Transverse colon (tissue), 4 donors: ENCODE measurements at places on chromosomes 3 and 15. TPM values are rescaled to one million over a fixed set of nuclear protein-coding genes. Genes with fewer than 3 reads are reported as not detected.

Gene PIERCE2
- total RNA-seq = 14.9 TPM

Gene GPR62
- total RNA-seq = not detected

Gene NDN
- total RNA-seq = 21.4 TPM

- no peak for DNase-seq
These were observed 304.7 kb upstream of the DPPA4 start for GRCh38 chr3:109642025-109642424.

- no peak for DNase-seq
These were observed 252.5 kb downstream of the CDIN1 start for GRCh38 chr15:36831904-36832287.

Gene ITIH3
- total RNA-seq = not detected

- peak; percentile 55 for DNase-seq
These were observed 32.8 kb downstream of the ZNF589 start for GRCh38 chr3:48273594-48274211.

DNA sequence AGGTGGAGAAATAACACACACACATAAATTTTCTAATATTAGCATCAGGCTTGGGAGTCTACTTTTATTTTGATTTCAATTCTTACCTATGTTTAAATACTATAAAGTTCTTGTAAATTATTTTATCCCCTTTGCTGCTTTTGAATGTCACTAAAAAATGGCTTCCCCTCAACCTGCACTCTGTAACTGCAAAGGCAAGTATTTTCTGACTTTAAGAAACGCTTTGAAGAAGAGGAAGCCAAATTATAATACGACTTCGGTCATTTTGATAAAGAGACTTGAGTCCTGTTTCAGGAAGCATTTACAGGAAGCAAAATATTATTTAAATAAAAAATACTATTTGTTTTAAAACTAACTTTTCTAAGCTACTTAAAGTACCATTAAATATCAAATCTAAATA, 627.7 kb upstream of the AGTR1 start:
- no peak for DNase-seq

Gene NAALADL2
- 10.1 TPM for total RNA-seq

Gene SUCNR1
- total RNA-seq = 0.48 TPM

DNA sequence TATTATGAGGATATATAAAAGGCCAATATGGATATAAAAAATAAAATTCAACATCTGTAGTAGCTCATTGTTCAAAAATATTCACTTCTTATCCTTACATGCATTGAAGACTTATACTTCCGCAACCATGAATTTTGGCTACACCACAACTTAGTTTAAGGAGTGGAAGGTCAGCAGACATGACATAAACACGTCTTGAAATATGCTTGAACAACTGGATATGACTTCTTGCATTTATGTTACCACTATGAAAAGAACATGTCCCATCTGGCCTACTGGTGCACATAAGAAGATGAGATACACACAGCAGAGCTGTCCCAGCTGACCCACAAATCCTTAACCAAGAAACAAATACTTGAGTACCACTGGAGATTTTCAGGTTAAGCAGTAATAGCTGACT, 52.1 kb downstream of the MYO9A start:
- DNase-seq = no peak

Gene NUDT16
- total RNA-seq = 57.9 TPM

Gene ERC2
- not detected for total RNA-seq

- no peak for DNase-seq
These were observed 16.6 kb downstream of the TMOD2 start for GRCh38 chr15:51768018-51768417.

- DNase-seq = no peak
These were observed 219.8 kb downstream of the CTNNB1 start for GRCh38 chr3:41418961-41419691.

GRCh38 chr3:191068946-191069813, 129.9 kb upstream of the OSTN start:
- DNase-seq = no peak

Gene AHSG
- total RNA-seq = not detected

GRCh38 chr3:174111776-174112175, 714.2 kb downstream of the NLGN1 start:
- no peak for DNase-seq

DNA sequence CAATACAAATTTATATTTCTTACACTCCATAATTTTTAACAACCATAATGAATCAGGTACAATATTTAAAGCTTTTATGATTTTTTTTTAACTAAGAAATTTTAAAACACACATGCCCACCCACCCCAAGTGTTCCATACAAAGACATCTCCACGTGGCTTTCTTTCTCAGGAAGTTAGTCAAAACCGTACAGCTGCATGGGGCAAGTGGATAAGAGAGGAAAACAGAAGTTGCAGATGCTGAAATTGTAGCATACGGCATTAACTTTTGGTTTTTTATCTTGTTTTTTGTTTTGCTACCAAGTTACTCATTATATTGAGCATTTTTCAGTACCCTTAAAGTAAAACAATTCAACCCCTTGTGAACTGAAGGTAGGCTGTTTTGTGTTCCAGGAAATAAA, 14.8 kb downstream of the GNB4 start:
- DNase-seq = no peak
